ENCODE measurements at places on chromosomes 2 and 18.

DNA sequence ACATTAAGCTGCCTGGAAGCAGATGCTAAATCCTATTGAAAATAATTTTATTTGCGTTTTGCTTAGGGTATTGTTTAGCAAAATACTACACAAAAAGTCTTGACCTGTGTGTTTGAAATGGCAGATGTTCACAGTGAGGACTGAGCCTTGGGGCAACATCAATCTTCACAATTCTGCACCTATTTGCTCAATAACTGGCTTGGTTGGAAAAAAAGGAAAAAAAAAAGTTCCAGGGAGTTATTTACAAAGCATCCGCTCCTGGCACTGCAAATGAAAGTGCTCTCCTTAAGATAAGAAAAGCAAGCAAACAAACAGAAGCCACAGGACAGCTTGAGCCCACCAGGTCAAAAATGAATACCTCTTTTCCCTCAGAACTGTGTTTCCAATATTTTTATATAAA, 77.7 kb downstream of the MAP2 start:
- DNase-seq: no peak

DNA sequence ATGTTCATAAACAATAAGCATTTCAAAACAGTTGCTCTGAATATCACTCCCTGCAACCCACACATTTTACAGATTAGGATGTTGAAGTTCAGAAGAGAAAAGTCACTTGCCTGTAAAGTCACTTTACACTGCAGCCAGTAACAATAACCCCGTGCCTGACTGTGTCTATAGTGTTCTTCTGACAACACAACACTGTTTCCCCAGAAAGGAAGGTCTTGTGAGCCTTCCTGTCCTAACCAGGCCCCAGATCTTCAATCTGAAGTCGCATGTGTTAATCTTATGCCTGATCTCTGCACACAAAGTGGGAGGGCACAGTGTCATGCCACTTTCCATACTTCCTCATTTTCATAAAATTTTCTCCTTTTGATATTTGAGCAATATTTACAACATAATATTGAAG, 120.2 kb downstream of the FEZ2 start:
- no peak for DNase-seq

GRCh38 chr18:62702259-62702658, 13.1 kb upstream of the PHLPP1 start:
- no peak for DNase-seq

- DNase-seq: no peak
Observed at GRCh38 chr2:20218331-20219320, 6.3 kb downstream of the SDC1 start.

GRCh38 chr2:152347076-152347475, 12.1 kb downstream of the FMNL2 start:
- DNase-seq: no peak

DNA sequence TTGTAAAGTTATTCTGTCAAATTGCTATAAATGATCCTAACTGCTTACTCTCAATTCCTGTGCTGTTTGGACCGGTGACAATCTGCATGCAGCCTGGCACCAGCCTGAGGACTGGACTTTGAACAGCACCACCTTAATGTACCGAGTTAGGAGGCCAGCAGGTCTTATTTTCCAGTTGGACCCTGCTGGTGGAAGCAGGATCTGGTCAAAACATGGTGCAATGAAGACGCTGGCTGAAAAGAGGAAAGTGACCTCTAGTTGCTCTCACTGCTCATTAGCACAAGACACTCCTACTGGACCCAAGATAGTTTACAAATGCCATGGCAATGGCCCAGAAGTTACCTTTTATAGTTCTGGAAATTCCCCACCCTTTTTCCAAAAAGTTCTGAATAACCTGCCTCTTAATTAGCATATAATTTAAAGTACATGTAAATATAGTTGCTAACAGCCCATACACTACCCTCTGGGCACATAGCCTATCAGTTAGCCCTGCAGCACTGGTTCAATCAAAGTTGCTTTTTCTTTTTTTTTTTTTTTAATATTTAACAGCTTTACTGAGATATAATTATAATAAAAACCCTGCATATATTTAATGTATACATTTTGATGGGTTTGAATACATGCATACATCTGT, 35.8 kb downstream of the RBKS start:
- no peak for DNase-seq

DNA sequence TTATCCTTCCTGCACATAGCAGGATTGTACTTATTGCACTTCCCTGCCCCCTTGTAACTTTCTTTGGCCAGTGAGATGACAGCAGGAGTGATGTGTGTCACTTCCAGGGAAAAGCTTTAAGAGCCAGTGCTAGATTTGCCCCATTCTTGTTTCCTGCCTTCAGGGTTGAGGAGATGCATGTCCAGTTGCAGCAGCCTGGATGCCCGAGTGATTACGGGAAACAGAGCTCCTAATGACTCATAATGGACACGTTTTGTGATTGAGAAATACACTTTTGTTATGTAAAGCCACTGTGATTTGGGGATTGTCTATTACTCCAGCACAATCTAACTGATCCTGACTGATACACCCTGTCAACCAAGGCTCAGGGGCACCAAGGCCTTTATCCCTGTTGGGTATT, 5.0 kb upstream of the TET3 start:
- no peak for DNase-seq

GRCh38 chr2:198072655-198073054, 268.3 kb downstream of the PLCL1 start:
- DNase-seq: no peak

DNA sequence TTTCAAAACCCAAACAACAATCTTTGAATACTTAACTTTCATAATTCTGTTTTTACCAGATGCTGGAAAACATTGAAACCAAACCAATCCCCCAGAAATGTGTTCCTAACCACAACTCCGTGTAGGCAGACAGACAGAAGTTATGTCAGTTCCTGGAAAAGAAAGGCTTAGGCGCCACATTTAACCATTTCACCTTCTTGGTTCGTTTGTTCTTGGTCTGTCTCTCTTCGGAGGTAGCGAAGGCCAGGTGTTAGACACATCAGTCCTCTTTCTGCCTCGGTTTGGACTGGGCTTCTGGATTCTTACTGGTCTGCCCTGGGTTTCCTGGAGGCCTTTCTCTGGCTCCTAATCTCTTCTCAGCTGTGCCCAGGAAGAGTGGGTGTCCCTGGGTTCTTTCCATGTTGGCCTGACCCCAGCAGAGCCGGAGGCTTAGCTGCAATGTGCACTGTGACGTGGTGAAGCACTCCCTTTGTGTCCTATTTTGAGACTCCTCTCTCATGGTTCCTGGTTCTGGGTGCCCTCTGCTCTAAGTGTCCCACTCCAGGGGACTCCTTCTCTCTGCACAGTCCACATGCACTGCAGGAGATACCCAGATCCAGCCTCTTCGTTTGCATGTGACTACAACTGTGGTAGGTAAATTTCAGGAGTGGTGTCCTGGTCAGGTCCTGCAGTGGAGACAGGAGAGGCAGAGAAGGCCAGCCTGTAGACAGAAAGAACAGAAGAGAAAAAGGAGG, 23.1 kb upstream of the RAB31 start:
- DNase-seq: no peak

DNA sequence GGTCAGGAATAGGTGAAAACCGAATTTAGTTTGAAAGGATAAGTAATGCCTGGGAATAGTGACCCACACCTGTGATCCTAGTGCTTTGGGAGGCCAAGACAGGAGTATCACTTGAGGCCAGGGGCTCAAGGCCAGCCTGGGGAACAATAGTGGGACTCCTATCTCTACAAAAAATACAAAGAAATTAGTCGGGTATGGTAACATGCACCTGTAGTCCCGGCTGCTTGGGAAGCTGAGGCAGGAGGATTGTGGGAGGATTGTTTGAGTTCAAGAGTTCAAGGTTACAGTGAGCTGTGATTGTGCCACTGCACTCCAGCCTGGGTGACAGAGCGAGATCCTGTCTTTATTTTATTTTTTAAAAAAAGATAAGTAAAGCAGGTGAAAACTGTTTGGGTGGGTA, 3.8 kb upstream of the MYO1B start:
- DNase-seq: no peak

- DNase-seq: no peak
Observed at GRCh38 chr18:76564655-76565237, 69.7 kb upstream of the ZNF516 start.

Data from hematopoietic multipotent progenitor cell treated with erythropoietin and hydrocortisone succinate and interleukin-3 and kit ligand, for 17 days (in vitro differentiated cells).